Activated CD4-positive, alpha-beta T cell treated with anti-CD3 and anti-CD28 coated beads, Interleukin-2, Interleukin-6, amounts not matched to agents 100 ng/mL and 50 ng/mL, durations not matched to agents 16 hours and 8 hours (primary cell): ENCODE measurements at places on chromosomes 4 and X.
A peak's percentile ranks its signal among the peaks of the same experiment; 100 is the strongest.

- no peak for DNase-seq
Observed at GRCh38 chr4:159240046-159240445, 137.2 kb downstream of the RAPGEF2 start.

DNA sequence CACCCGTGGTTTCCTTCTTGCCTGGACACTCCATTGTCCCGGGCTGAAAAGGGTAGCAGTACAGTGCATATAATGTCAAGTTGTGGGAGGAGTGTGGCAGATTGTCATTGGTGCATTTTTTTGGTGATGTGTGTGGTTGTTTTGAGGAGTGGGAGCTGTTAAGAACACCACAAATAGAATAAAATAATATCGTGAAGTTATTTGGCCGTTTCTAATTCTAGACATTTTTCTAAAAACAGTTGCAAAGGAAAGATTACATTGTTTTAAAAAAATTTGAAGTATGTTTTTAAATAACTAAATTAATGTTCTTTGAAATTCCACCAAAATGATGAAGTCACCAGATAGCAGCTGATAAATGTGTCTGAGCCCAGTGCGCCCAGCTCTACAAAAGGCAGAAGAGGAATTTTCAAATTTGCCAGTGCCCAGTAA is 1.3 kb downstream of the PKD2 start:
- DNase-seq = peak; percentile 29

DNA sequence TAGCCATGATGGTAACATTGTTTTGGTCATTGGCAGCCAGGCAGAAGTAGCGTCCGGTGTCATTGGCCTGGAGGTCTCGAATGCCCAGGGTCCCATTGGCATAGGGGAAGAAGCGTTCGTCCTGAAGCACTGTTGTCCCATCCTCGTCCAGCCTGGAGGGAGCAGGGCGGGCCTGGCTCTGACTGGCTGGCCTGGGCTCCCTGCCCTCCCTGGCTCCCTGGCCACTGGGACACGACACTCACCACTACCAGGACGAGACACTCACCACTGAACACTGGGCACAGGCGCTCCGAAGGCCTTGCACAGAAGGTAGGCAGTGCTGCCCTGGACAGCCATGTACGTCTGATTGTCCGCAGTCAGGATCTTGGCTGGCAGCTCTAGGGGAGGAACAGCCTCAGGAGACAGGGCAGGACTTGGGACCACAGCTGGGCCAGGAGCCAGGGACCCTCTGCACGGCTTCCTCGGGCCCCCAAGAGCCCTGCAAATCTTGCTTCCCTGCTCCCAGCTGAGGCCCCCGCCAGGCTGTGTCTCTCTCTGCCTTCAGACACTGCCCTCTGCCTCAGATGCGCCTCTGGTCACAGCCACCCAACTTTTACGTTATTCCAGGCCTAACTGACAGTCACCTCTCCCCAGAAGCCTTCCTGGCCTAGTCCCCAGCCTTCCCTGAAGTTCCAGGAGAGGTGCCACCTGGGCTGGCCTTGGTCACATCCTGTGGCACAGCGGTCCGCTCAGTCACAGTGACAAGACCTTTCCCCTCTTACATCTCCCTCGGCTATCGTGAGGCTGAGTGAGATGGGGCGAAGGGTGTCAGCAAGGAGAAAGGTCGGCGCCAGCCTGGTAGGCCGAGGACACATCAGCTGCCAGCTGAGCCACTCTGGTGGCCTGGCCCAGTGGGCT is 17.1 kb downstream of the L1CAM start:
- no peak for DNase-seq

- DNase-seq = no peak
Observed at GRCh38 chrX:9730078-9730477, 35.6 kb downstream of the GPR143 start.

GRCh38 chr4:186651624-186652023 is 72.0 kb downstream of the FAT1 start:
- no peak for DNase-seq

- no peak for DNase-seq
Observed at GRCh38 chr4:93203708-93204107, 624.8 kb upstream of the ATOH1 start.

- DNase-seq = no peak
Observed at GRCh38 chrX:120664081-120664480, 34.2 kb upstream of the C1GALT1C1 start.

DNA sequence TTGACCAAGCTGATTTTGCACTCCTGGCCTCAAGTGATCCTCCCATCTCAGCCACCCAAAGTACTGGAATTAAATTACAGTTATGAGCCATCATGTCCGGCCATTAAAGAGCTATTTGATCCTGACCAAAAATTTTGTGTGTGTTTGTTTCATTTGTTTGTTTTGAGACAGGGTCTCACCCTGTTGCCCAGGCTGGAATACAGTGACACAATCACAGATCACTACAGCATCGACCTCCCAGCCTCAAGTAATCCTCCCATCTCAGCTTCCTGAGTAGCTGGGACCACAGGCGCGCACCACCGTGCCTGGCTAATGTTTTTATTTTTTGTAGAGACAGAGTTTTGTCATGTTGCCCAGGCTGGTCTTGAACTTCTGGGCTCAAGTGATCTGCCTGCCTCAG is 82.9 kb upstream of the RBPJ start:
- DNase-seq = no peak

- no peak for DNase-seq
Observed at GRCh38 chr4:20194123-20195013, 57.3 kb upstream of the SLIT2 start.

GRCh38 chr4:52861879-52862616 is at the start of gene RASL11B:
TSS of gene RASL11B (plus strand) at chr4:52862317. CDS start at chr4:52862508, 191 bp downstream.
- DNase-seq = peak; percentile 90

- DNase-seq = no peak
Observed at GRCh38 chr4:83876047-83876446, 340.1 kb downstream of the GPAT3 start.

GRCh38 chr4:85805891-85806290 is 330.9 kb downstream of the ARHGAP24 start:
- no peak for DNase-seq

GRCh38 chr4:157978680-157979361 is 194.0 kb downstream of the GASK1B start:
- peak; percentile 46 for DNase-seq

DNA sequence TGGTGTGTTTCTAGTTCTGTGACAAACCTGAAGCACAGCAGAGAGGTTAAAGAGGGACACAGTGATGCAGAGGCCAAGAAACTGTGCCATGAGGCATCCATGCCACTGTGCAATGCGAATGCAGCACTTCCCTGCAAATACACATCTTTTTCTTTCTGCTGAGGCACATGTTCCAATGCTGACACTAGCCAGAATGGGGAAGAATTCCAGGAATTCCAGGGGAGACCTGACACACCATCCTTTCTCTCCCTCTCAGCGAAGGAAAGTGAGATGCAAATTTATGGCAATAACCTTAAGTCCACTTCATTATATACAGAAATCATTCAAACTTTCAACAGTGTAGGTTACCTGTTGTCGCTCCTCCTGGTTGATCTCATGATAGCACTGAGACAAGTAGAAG is 204.8 kb downstream of the LDB2 start:
- no peak for DNase-seq

DNA sequence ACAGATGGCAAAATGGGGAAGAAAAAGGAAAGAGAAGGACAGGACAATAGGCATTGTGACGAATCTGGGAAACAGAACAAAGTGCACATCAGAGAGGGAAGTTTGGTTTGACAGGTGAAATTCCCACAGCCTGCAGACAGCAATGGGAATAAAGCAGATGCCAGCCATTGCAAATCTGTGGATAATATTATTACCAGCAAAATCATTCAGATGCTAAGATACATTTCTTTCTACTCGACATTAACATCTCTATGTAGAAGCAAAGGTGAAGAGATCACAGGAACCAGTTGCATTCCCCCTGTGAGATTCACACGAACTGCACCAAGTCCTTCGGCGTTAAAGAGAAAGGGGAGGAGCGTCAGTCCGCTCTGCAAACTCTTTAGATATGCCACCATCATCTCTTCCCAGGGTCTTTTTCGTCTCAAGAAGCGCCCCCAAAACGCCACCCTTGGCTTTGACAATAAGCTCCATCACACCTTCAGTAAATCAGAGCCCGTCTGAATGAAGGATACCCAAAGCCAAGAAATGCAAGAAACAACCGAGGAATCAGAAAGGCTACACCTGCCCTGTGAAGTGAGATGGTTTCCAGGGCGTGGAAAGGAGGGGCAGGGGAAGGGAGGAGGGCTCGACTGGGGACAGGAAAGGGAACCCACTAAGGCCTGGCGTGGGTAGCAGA is 1.9 kb downstream of the NEUROG2 start:
- no peak for DNase-seq

DNA sequence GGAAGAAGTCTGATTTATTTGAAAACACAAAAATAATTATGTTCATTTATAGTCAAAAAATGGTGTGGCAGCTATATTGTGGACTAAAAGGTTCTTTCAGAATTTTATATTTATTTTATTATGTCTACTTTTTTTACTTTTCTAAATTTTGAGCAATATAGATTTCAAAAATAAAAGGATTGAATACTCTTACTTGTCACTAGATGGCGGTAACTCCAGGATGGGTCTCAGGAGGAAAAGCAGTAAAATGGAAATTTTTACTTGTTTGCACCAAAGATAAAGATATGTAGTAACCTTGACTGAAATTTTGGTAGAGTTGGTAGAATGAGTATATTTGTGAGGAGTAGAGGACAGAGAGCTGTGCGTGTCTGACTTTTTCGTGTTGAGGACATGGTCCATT is 14.5 kb upstream of the DACH2 start:
- peak; percentile 12 for DNase-seq

DNA sequence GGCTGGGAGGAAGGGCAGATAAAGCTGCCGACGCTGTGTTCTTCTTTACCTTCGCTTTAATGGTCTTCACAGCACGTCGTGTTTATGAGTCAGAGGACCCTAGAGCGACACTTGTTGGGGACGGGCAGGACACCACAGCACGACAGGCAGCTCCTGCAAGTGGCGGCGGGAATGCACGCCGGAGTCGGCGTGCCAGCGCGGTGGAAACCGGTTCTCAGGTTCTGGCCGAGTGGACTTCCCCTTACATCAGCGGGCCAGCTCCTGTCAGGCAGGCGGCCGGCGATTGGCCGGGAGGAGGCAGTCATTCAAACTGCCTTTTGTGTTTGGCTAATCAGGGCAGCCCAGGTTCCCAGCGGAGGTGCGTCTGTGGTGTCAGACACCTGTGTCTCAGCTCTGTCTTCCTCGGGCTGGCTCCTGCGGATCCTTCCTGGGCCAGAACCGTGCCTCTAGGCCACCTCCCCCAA is 150.9 kb downstream of the SHROOM3 start:
- DNase-seq = peak; percentile 12

GRCh38 chr4:156018383-156018782 is 64.7 kb upstream of the CTSO start:
- DNase-seq = no peak

- no peak for DNase-seq
Observed at GRCh38 chr4:80219301-80220025, 22.2 kb downstream of the PRDM8 start.

GRCh38 chr4:164508771-164509170 is 245.2 kb upstream of the SMIM31 start:
- no peak for DNase-seq

DNA sequence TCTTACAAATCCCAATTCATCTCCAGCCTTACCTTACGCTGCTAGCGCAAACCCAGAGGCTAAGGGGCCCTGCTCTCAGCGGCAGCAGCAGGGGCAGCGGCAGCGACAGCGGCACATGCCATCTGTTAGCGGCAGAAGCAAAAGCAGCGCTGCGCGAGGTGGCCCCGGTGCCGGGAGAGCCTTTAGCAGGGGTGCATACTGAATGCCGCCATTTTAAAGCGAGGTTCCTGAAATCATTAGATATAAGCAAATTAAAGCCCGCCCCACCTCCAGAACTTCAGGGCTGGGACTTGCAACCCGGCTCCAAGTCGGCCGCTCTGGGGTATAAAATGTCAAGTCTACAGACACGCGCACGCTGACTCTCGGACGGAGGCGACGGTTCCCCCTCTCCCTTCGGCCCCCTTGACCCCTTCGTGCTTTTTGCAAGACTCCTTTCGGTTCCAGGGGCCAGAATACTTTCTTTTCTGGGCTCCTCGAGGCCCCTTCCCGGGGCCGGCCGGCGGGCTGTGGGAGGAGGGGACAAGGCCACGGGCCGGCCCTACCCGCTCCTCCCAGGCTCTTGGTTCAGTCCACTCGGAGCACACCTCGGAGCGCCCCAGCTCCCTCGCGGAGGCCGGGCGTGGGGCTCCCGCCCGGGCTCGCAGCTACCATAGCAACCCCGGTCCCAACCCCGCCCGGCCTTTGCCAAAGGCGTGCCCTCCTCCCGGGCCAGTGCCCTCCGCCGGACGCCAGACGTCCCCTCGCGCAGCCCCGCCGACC is at the start of gene MBNL3:
Gene MBNL3 (minus strand): TSS at position 220 of the 759 bp plus-strand sequence. CDS start 49,427 bp downstream, outside the sequence.
- DNase-seq = peak; percentile 56

- peak; percentile 13 for DNase-seq
Observed at GRCh38 chr4:152651473-152652060, 28.2 kb downstream of the TMEM154 start.

DNA sequence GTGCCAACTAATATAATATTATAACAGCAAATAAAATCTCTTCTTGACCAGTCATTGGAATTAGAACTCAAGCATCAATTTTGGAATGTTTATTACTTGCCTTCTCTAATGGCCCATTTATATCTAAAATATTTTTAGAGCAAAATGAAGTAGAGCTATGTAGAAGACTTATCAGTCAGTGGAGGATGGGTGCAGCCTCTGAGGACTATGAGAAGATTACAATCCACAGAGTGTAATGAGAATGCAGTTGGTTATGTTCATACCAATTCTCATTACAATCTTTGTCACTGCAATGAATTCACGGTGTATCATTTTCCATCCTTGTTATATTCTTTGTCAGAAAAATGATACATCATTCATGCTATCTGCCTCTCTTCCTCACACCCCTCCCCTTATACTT is 878.1 kb downstream of the CENPC start:
- no peak for DNase-seq

GRCh38 chrX:71017396-71017939 is 50.7 kb downstream of the SNX12 start:
- no peak for DNase-seq

DNA sequence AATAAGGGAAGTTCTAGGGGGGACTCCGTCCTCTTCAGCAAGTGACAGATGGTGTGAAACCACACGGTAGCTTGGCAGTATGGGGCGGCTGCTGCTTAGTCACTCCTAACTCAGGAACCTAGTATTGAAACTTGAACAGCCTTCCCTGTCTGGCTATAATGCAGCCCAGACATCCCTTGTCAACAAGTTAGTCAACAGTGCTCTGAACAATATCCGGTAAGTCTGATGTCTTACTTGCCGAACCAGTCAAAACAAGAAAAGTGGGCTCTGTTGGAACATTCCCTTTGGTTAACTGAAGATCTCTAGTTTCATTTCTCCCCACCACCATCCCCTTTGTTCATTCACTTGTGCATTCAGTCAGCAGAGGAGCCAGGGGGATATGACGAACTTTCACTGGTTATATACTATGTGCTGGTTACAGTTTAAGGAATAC is 18.7 kb upstream of the CXCL13 start:
- peak; percentile 94 for DNase-seq

DNA sequence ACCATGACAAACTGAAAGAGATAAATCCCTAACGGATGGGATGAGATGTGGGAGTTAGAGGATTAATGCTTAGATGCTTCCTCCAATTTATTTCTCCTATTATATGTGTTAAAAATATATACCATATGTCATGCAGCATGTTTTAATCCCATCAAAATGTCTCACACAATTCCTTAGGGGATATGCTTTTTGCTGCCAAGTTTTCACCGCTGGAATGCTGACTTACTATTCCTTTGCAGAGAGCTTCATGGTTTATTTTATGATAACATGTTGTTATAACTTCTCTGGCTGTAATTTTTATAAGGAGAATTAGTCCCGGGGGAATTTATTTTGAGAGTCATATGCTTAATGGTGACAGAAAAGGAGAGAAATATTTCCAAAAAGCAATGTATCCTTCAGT is 670.3 kb downstream of the IL1RAPL1 start:
- no peak for DNase-seq
